ENCODE measurements at places on chromosomes 6 and 20.

- DNase-seq = no peak
These were observed 43.6 kb downstream of the ADTRP start for GRCh38 chr6:11734861-11735613.

DNA sequence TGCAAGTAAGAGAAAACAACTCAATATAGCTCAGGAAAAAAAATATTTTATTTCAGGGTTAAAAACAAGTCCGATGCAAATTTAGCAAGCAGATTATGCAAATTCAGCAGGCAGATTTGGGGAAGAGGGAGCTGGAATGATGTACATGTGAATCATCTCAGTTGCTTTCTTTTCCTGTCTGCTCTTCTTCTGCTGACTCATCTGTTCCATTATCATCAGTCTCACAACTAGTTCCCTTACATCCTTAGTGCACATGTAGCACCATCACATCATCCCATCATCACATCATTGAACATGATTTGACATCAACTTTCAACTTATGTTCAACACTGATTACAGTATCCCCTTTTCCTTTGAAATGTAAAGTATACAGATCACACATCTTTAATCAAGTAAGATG is 11.5 kb upstream of the DEFB113 start:
- no peak for DNase-seq

DNA sequence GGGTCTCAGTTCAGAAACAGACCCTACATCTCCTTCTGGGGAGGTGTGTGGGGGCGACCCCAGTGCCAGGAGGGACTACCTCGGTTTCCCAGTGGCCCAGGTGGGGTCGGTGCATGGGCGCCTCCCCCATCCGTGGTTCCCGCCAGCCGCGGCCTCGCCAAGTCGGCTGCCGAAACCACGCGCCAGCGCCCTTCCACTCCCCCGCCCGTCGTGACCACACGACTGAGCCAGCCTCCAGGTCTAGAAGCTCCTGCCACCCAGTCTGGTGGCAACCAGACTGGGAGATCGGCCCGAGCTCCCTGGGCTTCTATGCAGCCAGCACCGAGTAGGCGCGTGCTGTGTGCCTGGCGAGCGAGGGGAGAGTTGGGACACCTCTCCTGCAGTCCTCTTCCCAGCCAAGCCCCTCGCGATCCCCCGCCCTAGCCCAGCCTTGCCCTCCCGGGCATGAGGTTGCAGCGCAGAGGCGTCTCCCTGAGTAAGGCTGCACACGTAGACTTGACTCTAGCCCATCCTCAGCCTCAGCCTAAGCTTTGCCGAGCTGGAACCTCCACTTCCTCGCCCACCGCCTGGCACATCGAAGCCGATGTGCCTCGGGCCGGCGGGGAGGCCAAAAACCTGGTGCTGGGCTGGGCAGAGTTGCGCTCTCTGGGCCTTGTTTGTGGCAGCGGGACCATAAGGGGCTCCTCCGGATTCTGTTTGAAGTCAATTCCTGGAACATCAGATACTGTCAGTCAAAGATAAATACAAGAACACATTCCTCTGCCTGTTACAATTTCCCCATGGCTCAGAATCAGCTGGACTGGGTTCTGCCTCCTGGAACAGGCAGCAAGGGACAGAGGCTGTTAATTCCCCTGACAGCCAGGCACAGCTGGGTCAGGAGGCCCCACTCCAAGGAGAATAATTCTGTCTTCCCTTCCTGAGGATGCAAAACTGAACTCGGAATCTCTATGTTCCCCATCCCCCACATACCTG is 1.5 kb upstream of the CPNE5 start:
- no peak for DNase-seq

GRCh38 chr6:36392621-36393020 is 5.2 kb upstream of the ETV7 start:
- no peak for DNase-seq

GRCh38 chr6:113909224-113909856 is 52.2 kb downstream of the MARCKS start:
- DNase-seq = no peak

DNA sequence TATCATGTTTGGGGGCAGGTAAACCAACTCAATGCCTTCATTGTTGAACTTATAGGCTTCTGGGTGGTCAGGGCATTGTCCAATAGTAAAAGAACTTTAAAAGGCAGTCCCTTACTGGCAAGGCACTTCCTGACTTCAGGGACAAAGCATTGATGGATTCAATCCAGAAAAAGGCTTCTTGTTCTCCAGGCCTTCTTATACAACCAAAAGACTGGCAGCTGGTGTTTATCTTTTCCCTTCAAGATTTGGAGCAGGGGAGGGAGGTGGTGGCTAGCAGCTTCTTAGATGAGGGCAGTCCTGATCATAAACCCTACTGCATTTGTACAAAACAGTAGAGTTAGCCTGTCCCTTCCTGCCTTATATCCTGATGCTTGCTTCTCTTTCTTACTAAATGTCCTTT is 57.5 kb downstream of the NCOA3 start:
- DNase-seq = no peak

DNA sequence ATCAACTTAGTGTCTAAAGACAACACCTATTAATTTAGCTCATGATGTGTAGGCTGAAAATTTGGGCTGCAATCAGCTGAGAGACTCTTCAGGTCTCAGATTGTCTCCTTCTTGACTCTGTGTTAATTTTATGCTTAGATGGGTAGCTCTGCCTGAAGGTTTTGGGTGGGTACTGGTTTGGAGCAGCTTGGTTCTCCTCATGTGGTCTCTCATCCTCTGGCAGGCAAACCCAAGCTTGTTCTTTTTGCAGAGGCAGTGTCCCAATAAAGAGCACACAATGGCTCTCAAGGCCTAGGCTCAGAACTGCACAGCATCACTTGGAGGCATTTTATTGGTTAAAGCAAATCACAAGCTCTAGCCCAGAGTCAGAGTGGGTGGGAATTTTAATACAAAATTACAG is 280.6 kb downstream of the BTBD3 start:
- no peak for DNase-seq

GRCh38 chr20:21219686-21220085 is 83.4 kb upstream of the XRN2 start:
- DNase-seq = no peak

DNA sequence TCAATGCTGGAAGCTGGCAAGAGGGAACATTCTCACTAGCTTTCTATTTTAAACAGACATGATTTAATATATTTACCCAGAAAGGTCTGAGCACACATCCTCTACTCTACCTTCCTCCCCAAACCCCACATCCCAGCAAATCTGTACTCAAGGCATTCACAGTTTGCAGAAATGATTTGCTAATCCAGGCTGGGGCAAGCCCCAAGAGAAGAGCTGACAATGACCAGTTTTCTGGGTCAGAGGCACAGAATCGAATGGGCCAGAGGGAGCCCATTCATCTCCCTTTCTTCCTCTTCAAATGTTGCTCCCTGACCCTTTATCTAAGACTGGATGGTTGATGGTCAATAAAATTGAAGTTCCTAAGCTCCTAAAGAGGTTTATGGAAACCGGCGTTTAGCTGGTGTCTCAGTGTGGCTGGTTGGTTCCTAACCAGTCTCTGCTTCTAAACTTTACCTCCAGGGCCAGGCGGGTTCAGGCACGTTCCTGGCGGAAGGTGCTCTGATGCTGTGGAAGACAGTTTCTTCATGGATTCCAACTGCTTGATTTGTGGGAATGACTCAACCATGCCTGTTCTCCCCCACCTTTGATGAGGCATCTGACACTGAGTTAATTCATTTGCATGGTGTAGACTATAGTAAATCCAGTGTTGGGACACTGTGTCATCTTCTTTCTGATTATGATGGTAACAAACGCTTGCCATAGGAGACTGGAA is 96.4 kb upstream of the IYD start:
- no peak for DNase-seq

DNA sequence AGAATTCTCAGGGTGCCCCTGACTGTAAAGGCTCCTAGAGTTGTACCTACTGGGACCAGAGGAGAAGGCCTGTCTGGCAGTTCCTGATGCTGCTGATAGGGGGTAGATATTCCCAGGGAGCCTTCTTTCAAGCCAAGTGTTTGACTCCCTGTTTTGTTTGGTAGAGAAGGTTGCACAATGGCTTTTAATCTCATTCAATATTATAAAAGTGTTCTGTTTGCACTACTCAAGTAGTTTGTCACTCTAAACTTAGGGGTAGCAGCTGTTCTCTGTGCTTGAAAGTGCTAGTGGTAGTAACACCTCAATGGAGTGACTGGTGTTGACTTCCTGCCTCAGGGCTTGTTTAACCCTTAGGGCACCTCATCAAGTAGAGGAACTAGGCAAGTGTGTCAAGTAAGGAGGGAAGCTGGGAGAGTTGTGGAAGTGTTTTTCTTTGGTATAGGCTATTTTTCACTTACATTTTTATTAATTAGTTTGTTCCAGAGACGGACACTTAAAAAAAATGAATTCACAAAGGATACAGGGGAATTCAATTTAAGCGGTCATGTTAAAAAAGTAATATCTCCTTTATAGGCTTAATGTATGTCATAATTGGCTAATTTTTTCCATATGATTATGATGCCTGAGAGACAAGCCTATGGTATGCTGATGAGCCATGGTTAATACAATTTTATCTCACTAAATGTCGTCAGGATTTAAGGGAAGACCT is 38.1 kb downstream of the BICRAL start:
- no peak for DNase-seq

- no peak for DNase-seq
These were observed 1062.0 kb downstream of the HACE1 start for GRCh38 chr6:103797738-103798137.

DNA sequence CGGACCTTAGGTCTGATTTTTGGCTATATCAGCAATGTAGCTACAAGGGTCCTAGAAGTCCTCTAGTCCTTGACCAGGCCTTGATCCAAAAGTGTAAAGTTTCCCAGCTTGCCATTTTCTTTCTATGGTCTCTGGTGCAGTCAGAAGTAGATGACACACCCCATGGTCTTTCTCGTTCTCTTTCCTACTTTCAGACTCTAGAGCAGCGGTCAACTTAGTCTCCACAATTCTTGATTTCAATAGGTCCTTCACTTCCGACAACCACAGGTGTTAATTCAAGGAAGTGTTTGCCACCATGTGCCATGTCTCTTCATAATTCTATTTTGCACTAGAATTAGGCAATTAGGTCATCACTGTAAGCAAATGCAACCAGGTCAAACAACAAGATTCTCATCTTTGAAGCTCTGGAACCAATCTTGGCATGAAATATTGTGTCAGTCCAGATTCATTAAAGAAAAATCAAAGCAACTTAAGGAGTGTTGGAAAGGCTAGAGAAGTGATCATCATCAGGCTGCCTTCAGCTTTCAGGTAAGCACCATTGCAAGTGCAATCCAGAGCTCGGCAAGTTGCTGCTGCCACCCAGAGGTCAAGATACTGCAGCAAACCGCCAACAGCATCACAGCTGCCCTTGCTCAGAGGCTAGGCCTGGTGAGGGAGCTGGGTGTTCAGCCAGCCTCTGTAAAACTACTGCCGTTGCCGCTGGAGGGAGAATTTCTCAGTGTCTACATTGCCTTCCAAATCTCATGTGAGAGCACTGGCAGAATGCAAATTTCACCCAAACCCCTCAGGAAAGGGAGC is 5.6 kb upstream of the SYNE1 start:
- DNase-seq = no peak

DNA sequence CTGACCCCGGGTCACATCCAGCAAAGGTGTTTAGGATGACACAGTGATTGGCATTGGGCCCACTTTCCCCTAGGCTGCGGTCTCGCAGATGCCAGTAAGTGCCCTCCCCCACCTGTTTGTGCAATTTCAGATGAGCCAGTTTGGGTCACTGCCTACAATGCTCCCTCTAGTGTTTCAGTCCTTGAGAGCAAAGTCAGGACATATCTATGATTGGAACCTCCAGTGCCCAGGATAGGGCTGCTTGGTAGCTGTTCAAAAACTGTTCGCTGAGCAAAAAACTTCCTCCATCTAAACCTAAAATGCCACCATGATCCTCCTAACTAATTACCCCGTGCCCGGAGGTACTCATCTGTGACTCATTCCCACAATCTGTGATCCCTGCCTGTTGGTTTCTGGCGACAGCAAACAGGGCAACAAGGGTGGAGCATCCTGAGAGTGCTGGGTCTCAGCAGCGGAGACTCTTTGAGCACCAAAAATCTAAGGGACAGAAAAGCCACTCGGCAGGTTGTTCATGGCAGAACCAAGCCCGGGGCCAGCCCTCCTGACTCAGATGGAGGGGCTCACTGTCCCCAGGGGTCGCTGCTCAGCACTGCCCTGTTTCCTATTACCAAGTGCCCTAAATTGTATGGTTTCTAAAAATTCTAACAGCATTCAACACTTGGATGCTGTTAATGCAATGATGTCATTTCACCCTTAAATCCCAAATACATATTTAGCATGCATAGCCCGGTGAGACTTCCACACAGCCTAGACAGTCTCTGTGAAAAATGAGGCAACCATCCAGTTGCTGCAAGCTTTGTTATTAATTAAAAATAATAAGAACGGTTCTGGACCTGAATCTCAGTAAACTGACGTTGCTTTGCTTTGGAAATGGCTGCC is 5.0 kb downstream of the VSX1 start:
- DNase-seq = no peak

GRCh38 chr6:144353871-144354314 is 68.8 kb downstream of the UTRN start:
- DNase-seq = no peak

Data from stimulated activated CD4-positive, alpha-beta T cell treated with anti-CD3 and anti-CD28 coated beads, Interleukin-4, amount 100 ng/mL, for 48 hours (primary cell).